ENCODE measurements at places on chromosomes 7 and 10.

- DNase-seq: no peak
Measured at GRCh38 chr10:116831790-116832189, 17.5 kb upstream of the ENO4 start.

GRCh38 chr7:42471573-42472174, 234.7 kb upstream of the GLI3 start:
- no peak for DNase-seq

DNA sequence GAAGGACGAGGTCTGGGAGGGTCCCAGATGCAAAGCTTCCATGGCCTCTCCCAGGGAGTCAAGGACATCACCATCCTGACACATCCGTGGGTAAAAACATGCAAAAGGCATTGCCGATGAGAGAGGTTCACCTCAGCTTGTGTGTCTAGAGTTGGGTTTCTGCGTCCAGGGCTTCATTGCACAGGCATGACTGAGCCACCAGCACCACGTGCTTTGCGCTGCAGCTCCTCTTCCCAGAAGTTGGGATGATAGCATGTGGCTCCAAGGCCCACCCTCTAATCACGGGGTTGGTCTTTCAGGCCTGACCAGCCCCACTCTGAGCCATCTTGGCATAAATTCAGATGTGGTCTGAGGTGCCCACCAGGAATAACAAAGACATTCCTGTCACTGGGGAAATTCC, 7.1 kb upstream of the RASGEF1A start:
- DNase-seq: no peak

DNA sequence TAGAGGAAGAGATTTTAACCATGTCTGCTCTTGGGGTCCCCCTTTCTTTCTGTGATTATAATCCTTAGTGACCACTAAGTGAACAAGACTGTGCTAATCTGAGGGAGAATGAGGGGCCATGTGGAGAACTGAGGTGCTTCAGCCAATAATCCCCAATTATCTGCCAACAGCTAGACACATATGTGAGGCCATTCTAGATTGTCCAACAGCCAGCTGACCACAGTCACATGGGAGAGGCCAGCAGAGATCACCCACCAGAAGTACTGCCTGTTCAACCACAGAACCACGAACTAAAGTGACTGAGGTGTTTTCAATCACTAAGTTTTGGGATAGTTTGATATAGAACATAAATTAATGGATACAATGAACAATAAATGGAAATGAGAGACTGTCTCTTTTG, 74.3 kb downstream of the SEMA3E start:
- no peak for DNase-seq

DNA sequence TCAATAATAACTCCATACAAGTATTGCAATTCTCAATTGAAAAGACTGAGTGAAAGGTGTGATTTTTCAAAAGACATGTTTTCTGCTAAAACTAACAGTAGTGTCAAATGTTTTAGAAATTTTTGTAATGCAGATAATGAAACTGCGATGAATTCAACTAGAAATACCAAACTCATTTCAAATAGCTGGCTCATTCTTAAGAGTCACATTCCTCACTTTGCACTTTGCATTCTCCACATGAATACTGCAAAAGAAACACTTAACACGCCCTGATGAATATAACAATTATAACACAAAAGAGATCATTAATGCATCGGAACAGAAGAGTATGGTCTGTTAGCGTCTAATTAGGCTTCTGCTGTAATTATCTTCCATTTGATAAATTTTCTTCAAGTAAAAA, 15.5 kb upstream of the TSPAN12 start:
- DNase-seq: no peak

DNA sequence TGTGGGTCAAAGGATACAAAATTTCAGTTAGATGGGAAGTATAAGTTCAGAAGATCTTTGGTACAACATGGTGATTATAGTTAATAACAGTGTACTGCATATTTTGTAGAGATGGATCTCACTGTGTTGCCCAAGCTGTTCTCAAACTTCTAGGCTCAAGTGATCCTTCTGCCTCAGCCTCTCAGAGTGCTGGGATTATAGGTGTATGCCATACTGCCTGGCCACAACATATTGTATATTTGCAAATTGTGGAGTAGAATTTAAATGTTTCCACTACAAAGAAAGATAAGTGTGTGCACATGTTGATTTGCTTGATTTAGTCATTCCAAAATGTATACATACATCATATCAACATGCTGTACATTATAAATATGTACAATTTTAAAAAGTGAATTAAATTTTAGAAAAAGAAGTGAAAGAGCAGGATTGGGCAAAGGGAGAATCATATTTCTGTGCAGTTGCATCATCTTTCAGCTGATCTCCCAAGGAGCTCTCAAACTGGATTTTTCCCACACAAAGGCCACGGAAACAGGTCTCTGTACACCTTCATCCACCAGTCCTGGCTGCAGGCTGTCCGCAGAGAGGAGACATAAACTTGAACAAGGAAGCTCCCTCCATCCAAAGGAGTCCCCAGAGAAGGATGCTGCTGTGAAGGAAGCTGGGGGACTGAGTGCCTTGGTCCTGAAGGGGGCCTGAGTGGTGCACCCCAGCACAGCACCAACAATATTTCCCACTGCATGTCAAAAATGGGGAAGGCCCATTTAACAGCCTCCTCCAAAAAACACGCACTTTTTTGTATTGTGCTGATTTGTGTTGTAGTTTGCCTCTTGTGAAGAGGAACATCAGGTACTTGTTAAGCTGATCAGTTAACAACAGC, 217.1 kb upstream of the GHITM start:
- DNase-seq: no peak

- DNase-seq: no peak
Measured at GRCh38 chr7:122363144-122363543, 58.6 kb upstream of the FEZF1 start.

- no peak for DNase-seq
Measured at GRCh38 chr10:99569961-99570360, 37.2 kb downstream of the NKX2-3 start.

DNA sequence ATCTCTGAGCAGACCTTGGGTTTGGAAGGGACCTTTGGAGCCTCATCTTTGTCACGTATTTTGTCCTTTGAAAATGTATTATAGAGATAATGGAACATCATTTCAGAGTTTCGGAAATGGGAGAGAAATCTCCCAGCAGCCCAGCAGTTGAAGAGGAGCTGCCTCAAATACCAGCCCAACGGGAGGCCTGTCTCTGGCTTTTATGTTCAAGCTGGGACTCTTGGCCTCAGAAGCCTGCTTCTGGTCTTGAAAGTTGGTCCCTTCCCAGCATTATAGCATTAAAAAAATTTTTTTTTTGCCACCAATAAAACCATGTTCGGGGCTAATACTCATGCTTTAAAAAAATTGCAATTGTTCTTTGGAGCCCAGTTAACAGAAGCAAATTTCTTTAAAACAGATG, 73.4 kb upstream of the CTBP2 start:
- DNase-seq: no peak

GRCh38 chr7:80047856-80048459, 86.7 kb upstream of the GNAI1 start:
- no peak for DNase-seq

- no peak for DNase-seq
Measured at GRCh38 chr10:71487726-71488125, 91.0 kb downstream of the CDH23 start.

DNA sequence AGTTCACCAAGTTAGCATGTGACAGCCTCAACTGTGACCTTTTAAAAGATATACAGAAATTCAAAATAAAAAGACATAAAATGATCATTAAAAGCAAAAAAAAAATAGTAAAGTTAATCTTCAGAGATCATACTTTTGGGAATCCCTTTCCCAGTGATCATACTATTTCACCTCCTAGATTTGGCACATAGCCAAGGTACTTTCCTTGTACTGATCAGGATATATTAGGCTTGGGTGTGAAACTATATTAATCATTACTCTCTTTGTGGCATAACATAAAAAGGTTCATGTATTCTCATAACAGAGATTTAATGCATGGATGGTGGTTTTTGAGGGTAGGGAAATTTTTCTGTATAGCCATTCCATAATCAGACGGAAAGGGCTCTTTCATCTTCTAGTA, 109.6 kb upstream of the ZWINT start:
- DNase-seq: no peak

DNA sequence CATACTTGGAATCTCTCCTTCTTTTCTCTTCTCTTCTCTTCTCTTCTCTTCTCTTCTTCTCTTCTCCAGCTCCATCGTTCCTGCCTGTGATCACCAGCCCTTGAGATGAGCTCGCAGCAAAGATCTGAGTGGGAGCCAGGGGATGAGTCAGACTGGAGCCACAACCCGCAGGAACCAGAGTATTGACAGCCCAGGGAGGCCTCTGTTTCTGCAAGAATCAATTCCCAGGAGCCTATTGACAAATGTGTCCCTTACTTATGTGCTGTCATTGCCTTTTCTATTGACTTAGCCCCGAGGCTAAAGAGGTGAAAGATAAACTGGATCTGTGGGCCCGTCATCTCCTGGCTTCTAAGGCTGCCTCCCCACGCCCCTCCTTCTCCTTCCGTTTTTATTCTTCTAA, 13.1 kb upstream of the HABP2 start:
- no peak for DNase-seq

DNA sequence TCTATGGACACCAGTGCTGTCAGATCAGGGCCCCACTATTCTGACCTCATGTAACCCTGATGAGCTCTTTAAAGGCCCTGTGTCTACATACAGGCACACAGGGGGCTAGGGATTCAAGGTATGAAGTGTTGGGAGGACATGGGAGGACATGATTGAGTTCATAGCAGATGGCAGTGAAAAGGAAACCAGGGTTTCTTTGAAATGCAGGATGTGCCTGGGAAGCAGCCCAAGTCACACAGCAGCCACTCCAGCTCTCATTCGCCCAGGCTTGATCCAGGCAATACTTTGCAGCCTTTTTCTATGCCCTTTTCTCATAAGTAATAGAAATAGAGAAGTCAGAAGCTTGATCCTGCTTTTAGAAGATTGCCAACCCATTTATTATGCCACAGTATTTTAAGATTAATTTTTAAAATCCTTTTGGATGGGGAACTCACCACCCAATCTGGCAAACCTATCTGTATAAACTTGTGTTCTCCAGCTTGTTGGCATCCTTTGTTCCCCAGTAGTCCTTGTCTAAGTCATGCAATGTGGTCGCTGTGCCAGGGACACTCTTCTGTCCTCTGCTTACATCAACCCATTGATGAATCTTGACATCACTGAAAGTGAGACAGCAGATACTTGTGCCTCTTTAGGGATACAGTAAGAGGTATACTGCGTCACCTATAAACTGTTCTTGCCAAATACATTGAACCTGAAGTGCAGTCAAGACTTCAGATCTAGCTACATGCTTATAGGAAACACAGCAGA, 95.0 kb downstream of the TAF3 start:
- no peak for DNase-seq

DNA sequence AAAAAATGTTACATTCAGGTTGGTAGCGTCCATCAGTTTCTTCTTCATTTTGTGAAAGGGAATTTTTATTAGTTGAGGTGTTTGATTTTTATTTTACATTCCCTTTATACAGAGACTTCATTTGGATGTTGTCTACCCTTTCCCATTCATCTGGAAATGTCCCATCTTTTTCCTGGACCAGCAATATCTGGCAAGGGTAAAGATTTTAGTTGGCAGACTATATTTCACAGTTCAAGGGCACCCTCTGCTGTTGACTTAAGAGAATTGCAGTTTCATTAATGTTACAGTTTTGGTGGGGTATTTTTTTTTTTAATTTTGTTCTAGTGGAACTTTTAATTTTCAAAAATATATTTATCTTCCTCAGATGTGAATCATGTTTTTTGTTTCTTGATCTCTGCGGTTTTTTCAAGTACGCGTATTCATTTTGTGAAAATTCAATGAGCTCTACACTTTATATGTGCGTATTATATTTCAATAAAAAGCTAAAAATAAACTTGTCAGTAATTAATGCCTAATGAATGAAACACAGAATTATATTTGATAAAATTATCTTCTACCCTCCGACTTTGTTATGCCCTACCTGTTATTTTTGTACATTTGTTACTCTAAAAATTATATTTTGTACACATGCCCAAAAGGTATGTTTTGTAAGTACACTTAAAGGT, 97.9 kb upstream of the KLF14 start:
- no peak for DNase-seq

- no peak for DNase-seq
Measured at GRCh38 chr10:115065801-115066200, 27.4 kb upstream of the ATRNL1 start.

- DNase-seq: no peak
Measured at GRCh38 chr7:149883452-149883861, 9.7 kb downstream of the ATP6V0E2 start.

DNA sequence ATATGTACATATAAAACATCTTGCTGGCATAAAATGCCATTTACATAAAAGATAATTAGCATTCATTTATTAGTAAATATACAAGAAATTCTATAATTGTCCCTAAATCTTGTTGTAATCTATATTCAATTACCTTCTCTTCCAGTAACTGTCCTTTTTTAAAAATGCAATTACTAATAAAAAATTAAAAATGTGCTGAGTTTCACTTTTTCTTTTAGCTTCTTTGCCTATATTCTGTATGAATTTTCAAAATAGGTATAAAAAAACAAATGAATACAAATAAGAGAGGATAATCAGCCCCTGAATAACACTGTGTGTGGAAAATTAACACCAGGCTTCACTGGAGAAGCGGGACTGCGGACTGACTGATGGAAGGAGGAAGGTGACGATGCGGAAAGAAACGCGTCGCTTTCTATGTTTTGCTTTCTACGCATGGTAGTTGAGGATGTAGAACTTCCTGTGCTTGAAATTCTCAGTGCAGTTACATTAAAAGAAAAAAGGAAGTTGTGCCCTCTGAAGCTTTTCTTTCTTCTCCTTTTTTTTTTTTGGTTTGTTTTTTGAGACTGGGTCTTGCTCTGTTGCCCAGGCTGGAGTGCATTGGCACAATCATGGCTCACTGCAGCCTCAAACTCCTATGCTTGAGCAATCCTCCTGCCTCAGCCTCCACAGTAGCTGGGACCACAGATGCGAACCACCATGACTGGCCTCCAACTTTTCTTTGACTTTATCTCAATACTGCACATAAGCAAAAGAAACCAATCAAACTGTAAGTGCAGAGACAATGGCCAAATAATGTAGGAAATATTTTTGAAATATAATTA, 7.4 kb upstream of the ZMYND11 start:
- DNase-seq: no peak

- no peak for DNase-seq
Measured at GRCh38 chr10:43707770-43708169, 59.1 kb upstream of the ZNF32 start.

GRCh38 chr7:24707988-24708615, 49.2 kb downstream of the GSDME start:
- DNase-seq: no peak

Data from DMS153 (cell line).